ENCODE measurements at places on chromosomes 7 and 10. TPM values are rescaled to one million over a fixed set of nuclear protein-coding genes. Genes with fewer than 3 reads are reported as not detected.

GIMAP5 gene
- 0.64 TPM for total RNA-seq

CPED1 gene
- 0.96 TPM for total RNA-seq

LIPN gene
- total RNA-seq: not detected

SUGCT gene
- total RNA-seq: 17.1 TPM

FAM20C gene
- total RNA-seq: 21.9 TPM

TRIM74 gene
- not detected for total RNA-seq

Measured in tracheal epithelial cell (primary cell).